Activated CD8-positive, alpha-beta T cell treated with anti-CD3 and anti-CD28 coated beads for 36 hours (primary cell): ENCODE measurements at places on chromosomes 4 and X.

GRCh38 chr4:25112366-25112994, 47.8 kb downstream of the SEPSECS start:
- no peak for DNase-seq

GRCh38 chrX:106612393-106612763, 600 bp downstream of the RADX start:
- no peak for DNase-seq

DNA sequence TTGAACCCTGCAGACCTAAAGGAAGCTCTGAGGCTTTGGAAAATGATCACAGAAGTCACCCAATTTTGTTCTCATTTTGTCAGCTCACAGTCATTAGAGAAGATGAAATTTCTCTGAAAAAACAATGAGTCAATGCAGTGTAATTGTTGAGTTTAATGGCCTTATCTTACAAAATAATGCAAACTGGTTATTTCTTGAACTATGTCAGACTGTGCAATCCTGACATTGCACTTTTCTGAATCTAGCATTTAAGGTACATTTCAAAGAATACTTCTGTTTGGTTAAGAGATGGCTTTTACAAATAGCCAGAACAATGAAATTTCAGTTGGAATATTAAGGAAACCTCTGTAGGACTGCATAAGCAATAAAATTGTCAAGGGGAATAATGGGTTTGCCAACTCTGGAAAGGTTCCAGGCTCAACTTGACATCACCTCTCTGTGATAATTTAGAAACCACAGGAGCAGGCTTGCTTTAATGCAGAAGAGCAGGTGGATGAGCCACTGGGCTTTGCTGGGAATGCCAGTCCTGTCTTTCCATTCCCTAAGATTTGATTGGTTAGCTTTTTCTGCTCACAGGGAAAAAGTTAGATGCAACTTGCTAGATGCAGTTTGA, 222.8 kb downstream of the FRMPD4 start:
- no peak for DNase-seq

DNA sequence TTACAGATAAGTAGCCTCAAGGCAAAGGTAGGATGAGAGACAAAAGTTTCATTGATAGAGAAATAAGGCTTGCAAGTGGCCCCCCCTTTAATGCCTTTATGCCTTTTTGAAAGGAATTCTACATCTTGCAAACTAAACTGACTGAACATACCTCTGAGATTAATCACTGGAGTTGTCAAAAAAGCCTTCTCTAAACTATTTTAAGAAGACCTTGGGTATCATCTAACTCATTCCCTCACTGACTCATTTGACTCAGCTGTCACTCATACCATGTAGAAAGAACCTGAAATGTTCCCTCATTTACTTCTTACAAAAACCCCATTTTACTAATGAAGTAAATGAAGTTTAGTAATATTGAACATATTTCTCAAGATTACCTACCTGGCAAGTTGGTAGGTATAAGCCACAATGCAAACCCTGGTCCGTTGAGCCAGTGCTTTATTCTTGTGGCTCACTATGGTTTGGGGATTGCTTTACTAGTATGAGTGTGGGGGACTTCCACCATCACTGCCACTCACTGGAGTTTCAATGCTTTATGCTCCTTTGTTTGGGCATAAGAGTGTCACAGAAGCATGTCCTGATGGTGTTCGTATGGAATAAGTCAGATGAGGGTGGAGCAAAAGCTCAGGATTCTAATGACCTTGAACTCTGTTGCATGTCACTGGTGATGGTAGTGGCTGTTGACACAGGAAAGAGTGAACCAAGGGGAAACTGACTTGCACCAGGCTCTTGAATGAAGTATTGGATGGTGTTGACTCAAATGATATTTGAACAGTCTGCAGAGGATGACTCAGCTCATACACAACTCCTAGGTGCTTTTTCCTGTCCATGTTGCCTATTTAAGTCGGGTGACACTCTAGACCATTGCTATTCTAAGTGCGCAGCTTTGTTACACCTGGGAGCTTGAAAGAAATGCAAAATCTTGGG, 305.5 kb upstream of the EMCN start:
- DNase-seq: peak; percentile 38
